ENCODE measurements at places on chromosomes 1 and 21.
A peak's percentile ranks its signal among the peaks of the same experiment; 100 is the strongest.

DNA sequence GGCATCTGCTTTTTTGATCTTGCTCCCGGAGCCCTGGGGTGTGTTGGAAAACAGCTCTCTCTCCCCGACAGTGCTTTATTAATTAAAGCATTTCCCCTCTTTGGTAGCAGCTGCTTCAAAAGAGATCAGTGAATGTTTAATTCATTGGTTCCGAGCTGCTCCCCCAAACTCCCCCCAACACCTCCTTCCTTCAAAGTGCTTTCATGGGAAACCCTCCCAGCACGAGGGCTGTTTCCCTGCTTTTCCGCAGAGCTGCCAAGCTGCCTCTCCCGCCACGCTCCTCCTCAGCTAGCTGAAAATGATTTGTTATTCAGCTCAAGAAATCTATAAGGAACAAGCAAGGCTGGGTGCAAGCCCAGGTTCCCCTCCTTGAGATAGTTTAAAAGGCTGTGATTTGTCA is 40.0 kb upstream of the DISP3 start:
- DNase-seq = no peak

- no peak for DNase-seq
Measured at GRCh38 chr1:3857791-3858129, 484 bp downstream of the DFFB start.

GRCh38 chr1:244088161-244088560 is 37.1 kb downstream of the ZBTB18 start:
- DNase-seq = no peak

DNA sequence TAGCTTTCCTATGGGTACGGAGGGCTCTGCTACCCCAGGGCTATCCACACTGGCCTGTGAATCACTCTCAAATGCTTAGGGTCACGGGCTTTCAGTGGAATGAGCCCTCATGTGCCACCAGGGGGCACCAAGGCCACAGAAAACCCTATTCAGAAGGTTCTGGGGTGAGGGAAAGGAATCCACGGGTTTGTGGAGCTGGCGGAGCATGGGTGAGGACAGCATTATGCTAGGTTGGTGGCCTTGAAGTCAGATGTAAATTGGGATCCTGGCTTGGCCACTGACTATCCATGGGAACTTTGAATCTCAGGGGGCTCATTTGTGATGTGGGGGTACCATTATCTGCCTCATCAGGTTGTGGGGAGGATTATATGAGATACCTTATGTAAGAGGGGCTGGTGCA is 5.1 kb upstream of the LAMTOR5 start:
- peak; percentile 40 for DNase-seq

DNA sequence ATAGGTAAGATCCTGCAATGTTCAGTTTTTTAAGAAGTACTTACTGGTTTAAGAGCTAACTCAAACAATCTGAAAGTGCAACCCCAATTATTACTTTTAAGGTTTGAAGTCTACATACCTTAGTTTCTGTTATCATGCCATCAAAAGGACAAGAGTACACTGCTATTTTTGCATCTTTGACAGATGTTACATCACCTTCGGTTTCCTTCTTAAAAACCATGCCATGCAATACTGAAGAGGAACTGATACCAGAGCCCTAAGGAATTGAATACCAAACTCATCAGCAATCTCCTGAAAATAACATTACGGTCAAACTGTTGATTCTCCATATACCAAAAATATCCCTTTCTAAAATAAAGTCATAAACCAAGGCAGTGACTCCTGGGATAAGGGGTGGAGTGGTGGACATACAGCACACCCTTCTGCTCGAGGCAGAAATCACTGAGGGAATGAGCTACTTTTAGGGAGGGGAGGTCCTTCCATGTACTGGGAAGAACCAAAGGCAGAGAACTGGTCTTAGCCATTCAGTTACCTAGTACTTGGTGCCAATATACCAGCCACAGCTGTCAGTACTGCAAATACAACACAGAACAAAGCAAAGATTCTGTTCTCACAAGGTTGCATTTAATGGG is 8.5 kb downstream of the CCT8 start:
- no peak for DNase-seq

GRCh38 chr1:113198806-113199205 is 125.8 kb downstream of the LRIG2 start:
- no peak for DNase-seq

- no peak for DNase-seq
Measured at GRCh38 chr1:154641534-154641933, 33.5 kb upstream of the ADAR start.

GRCh38 chr1:82978461-82979324 is 1020.2 kb downstream of the TTLL7 start:
- DNase-seq = no peak

- DNase-seq = peak; percentile 79
Measured at GRCh38 chr1:42913426-42914091, 45.1 kb downstream of the SLC2A1 start.

GRCh38 chr1:46585312-46585938 is 18.6 kb downstream of the MKNK1 start:
- no peak for DNase-seq

- no peak for DNase-seq
Measured at GRCh38 chr1:73813716-73814115, 384.3 kb downstream of the LRRIQ3 start.

DNA sequence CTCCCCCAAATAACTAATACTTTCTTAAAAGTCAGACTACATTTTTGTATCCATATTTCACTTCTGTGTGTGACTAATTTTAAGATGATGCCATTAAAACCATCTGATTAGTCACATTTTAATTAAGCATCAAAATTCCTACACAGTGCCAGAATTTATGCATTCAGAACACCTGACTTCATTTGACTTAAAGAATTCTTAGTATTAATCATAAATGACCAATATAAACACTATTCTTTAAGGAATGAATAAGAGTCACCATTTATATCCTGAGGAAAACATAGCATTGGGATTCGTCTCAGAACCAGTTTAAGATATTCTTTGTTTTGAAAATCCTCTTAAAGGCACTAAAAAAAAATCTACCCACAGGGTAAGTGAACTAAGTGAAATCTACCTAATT is 37.0 kb downstream of the TM2D1 start:
- DNase-seq = no peak

- DNase-seq = no peak
Measured at GRCh38 chr1:201383647-201384405, 6.3 kb upstream of the TNNT2 start.

- DNase-seq = no peak
Measured at GRCh38 chr1:226496453-226497015, 52.0 kb upstream of the STUM start.

GRCh38 chr1:54945393-54945936 is 35.0 kb upstream of the TMEM61 start:
- DNase-seq = no peak

- no peak for DNase-seq
Measured at GRCh38 chr1:59183749-59184317, 113.1 kb upstream of the FGGY start.

GRCh38 chr1:230345139-230345885 is 80.8 kb downstream of the PGBD5 start:
- no peak for DNase-seq

- DNase-seq = no peak
Measured at GRCh38 chr1:208178091-208178529, 66.1 kb downstream of the PLXNA2 start.

DNA sequence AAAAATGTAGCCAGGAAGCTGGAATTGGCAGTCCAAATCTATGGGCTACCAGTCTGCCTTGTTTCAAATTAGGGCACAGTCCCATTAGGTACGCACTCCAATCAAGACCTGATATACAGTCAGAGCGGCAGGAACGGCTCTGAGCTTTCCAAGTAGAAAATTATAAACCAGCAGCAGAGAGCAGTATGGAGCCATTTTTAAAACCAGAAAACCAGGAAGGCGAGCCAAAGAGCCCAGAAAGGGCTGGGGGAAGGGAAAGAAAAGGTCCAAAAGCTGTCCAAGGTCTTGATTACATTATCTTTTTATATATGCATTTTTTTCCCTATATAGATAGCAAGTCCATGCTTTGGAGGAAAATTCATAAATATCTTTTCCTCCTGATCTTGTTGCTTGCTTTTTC is 719.0 kb downstream of the RWDD3 start:
- no peak for DNase-seq

DNA sequence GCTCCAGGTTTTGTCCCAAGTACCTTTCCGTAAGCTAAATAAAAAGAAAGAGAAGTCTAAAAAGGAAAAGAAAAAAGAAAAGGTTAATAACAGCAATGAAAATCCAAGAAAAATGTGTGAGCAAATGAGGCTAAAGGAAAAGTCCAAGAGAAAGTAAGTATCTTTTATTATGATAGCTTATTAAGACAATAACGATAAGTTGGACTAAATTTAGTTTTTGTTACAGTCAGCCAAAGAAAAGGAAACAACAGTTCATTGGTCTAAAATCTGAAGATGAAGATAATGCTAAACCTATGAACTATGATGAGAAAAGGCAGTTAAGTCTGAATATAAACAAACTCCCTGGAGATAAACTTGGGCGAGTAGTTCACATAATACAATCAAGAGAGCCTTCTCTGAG is 31.5 kb downstream of the BRDT start:
- no peak for DNase-seq

DNA sequence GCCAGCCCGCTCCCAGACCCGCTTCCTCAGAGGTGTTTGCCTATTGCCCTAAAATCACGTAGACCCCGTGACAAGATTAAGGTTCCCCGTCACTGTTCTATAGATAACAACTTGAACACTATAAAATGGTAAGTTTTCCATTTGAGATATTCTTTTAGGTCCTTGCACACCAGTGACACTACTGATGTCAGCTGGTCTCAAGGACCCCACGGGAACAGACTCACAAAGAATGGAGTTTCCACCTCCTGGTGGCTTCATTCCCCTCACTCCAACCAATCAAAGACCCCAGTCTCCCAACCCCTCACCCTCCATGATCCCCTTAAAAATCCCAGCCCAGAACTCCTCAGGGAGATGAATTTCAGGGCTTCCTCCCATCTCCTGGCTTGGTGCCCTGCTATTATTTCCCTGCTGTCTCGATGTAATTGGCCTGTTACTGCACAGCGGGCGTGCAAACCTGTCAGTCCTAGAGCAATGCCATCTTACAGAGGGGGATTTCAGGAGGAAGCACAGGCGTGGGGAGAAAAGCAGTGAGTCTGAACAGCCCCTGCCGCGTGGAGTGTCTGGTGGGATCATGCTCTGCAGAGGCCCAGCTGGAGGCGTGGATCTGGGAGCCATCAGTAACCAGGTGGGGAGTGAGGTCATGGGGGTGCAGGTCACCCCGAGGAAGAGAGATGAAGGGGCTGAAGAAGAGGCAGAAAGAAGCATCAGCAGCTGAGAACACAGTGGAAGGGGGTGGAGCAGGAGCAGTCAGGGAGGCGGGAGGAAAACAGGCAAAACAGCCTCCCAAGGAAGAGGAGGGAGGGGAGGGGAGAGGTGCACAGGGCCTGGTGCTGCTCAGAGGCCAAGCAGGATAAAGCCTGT is 35.1 kb upstream of the LBR start:
- no peak for DNase-seq

DNA sequence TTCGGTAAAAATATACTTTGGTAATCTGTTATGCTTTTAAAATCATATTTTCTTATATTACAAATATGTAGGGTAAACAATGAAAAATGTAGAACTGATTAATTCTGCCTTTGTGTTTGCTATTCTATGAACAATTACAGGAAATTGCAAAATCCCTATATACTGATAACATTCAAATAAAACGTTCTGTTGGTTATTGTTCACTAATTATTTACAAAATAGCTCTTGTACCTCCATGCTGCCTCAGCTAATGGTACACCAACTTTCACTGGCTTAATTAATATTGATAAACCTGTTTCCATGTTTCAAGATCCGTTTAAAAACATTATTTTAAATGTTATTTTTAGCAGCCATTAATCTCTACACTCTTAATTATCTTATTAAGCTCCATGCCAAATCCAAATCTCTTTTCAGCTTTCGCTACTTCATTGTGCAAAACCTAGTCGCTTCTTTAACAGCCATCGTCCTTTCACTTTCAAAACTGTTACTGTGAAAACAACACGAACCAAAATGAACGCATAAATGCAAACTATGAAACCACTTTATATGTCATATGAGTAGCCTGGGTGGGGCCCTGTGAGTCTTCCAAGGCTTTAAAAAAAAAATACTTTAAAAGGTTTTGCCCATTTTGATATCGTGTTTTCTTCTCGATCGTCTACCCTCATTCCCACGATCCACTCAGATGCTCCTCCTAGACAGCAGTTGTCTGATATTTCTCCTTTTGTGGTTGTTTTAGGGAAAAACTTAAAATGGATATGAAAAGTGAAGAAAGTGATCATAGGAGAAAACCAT is 807.1 kb downstream of the USP25 start:
- no peak for DNase-seq

DNA sequence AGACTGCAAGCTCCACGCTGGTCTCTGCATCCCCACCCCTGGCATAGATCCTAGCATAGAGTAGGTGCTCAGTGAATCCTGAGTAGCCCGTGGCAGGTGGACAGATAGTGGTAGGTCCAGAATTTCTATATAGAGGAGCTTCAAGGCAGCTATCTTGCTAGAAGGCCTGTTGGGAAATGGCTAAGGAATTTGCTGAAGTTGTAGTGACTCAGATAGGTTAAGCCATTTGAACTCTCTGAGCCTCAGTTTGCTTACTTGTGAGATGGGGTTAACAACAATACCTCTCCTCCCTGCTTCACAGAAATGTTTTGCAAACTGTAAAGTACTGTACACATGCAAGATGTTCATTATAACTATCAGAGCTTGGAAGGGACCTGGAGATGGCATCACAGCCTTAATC is 23.4 kb upstream of the EPHB2 start:
- no peak for DNase-seq

DNA sequence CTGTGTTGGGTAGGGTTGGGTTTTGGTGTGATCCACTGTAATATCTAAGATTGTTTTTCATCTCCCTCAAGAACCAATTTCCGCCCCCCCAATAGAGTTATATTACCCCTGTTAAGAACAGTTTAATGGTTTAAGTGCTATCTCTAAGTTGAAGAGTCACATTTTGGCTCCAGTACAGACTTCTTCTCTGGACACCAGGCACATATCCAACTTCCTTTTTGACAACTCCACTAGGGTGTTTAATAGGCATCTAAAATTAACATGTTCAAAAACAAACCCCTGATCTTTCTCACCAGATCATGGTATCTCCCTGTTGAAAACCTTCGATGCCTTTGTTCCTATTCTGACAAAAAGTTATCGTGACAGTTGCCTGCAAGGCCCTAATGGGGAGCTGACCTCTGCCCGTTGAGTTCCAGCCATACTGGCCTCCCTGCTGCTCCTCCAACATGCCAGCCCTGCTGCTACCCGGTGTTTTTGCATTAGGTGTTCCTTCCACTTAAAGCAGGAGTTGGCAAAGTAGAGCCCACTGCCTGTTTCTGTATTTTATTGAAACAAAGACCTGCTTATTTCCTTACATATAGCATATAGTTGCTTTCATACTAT is 18.6 kb downstream of the USP24 start:
- DNase-seq = no peak
